ENCODE measurements at places on chromosomes 5 and 9. TPM values are rescaled to one million over a fixed set of nuclear protein-coding genes. Genes with fewer than 3 reads are reported as not detected.
A peak's percentile ranks its signal among the peaks of the same experiment; 100 is the strongest.

Gene CDC14B
- 27.0 TPM for total RNA-seq

Gene ECSCR
- 42.9 TPM for total RNA-seq

Gene SOX30
- not detected for total RNA-seq

Gene NEK6
- total RNA-seq = 21.9 TPM

Gene SCGB3A2
- total RNA-seq = not detected

Gene HBEGF
- total RNA-seq = 6.6 TPM

Gene PCDHA4
- total RNA-seq = 0.45 TPM

Gene ZNF483
- total RNA-seq = 14.9 TPM

Gene FAM78A
- total RNA-seq = 3.7 TPM

GRCh38 chr5:157271740-157272271, 5.9 kb downstream of the CYFIP2 start:
- H3K4me3 ChIP-seq = no peak overlapping the region
- DNase-seq = no peak
- H3K27ac ChIP-seq = no peak overlapping the region
- no peaks in the 10 kb centered on the region for H3K27me3 ChIP-seq
- H3K4me1 ChIP-seq = peaks cover 4% of the 10 kb centered on the region

DNA sequence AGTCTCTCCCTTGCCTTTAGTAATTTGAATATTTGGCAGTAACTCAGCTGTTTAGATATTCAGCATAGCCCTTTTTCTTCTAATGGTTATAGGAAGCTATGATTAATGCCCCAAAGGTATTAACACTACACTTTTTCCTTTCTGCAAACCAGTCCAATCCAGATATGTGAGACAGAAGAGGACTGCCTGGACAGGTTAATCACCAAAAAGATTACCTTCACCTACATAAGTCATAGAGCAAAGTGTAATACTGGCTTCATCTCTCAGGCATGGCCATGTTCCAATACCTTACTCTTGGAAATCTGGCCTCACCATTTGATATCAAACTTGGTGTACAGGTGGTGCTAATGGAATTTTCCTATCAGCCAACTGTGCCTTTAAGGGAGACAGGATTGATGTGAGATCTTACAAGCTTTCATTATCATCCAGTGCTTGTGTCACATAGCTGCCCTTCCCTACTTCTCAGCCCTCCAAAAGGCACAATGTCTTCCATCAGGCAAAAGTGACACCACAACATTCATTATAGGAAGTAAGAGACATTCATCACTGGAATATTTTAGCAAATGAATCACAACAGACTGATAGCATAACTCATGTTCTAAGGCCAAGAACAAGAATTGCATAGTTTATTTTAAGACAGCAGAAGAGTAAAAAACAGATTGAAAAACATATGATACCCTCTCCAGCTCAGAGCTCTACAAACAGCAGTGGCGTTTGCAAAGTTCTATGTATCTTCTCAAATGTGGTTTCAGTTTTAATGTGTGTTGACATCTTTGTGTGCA, 91.2 kb upstream of the PAM start:
- no peak for DNase-seq
- H3K27ac ChIP-seq = no peak overlapping the region
- H3K27me3 ChIP-seq = no peaks in the 10 kb centered on the region
- peaks cover 11% of the 10 kb centered on the region for H3K4me1 ChIP-seq
- H3K36me3 ChIP-seq = no peaks in the 10 kb centered on the region

DNA sequence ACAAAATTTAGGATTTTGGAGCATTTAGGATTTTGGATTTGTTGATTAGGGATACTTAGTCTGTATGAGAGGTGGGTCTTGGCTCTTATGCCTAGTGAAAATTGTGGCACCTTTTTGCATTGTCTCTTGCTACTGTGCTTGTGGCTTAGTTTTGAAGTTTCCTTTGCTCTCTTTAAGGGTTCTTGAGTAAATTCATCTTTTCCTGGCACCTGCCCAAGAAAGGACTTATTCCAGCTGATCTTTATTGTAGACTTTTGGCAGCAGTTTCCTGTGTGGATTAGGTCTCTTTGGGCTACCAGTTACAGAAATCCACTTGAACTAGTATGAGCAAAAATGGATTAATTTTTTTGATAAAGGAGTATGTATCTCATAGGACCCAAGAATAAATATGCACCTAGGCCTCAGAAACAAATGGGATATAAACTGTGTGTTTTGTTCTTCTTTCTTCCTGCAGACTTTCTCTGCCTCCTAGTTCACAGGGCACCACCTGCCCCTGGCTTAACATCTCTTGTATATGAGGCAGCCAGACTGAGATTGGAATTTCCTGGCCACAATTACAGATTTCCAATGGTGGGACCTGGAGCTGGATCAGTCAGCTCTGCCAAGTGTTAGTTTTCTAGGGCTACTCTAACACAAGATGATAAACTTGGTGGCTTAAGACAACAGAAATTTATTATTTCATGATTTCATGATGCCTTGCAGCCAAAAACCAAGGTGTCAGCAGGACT, 44.6 kb downstream of the FOCAD start:
- no peak overlapping the region for H3K4me3 ChIP-seq
- no peak for DNase-seq
- peaks cover 11% of the 10 kb centered on the region for H3K4me1 ChIP-seq
- no peak overlapping the region for H3K27ac ChIP-seq
- H3K36me3 ChIP-seq = peaks cover 5% of the 10 kb centered on the region

GRCh38 chr5:73940801-73941200, 314.8 kb downstream of the ARHGEF28 start:
- H3K27ac ChIP-seq = no peak overlapping the region
- no peak for DNase-seq
- H3K27me3 ChIP-seq = no peaks in the 10 kb centered on the region
- no peaks in the 10 kb centered on the region for H3K4me1 ChIP-seq

DNA sequence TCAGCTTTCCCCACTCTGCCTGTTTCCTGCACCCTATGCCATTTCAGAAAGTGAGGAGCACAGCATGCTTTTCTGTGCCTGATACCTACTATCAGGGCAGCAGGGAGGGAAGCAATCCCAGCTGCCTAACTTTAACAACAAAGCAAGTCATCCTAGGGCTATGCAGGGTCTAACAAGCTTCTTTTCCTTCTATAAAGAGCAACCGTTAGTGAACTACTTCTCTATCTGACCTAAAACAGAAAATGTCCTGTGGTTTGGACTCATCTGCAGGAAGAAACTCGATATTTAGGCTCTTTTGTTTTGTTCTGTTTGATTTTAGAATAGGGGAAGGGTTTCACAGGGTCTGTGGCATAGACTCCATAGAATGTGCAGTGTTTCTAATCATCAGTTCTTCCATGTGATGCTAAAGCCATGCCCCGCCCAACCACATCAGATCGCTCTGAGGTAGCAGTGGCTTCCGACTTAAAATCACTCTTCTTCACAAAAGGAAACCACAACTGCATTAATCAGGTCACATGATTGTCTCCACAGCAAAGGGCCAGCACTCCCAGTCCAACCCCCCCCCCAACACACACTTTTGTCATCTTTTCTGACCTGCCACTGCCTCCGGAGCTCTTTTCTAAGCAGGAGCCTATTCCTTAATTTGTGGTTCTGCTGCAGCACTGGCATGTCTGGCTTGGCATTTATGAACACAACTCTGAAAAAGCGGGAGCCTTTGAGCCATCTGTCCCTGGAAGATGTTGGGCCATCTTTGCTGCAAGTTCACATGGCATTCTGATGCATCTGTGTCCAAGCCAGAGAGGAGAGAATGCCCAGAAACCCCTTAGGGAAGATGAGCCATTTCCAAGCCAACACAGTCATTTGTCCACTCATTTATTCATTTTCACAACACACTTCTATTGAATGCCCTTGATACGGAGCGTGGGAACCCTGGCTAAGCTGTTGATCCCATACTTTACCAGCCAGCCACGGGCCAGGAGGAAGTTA, 71.6 kb downstream of the CFAP90 start:
- no peaks in the 10 kb centered on the region for H3K36me3 ChIP-seq
- DNase-seq = no peak
- no peak overlapping the region for H3K4me3 ChIP-seq
- H3K27ac ChIP-seq = no peak overlapping the region
- H3K27me3 ChIP-seq = no peaks in the 10 kb centered on the region

DNA sequence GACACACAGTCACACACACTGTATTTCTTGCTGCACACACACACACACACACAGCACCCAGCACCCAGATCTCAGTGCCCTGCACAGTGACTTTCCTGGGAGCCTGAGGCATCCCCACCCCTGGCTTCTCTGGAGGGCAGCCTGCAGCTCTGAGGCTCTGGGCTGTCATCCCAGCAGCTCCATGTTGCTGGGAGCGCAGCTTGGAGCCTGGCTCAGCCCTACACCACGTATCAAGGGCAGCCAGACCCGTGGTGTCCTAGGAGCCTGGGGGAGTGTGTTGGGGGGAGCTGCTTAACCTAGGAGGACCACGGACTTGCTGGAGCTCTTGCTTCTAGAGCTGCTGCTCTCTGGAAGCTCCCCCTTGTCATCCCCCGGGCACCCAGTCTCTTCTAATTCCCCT, 5.2 kb downstream of the IER5L start:
- H3K4me3 ChIP-seq = no peak overlapping the region
- no peaks in the 10 kb centered on the region for H3K36me3 ChIP-seq
- no peaks in the 10 kb centered on the region for H3K27me3 ChIP-seq
- peaks cover 37% of the 10 kb centered on the region for H3K4me1 ChIP-seq
- no peak for DNase-seq
- peak overlapping the region; percentile 91 for H3K27ac ChIP-seq

- H3K4me3 ChIP-seq = no peak overlapping the region
- H3K27me3 ChIP-seq = no peaks in the 10 kb centered on the region
- no peak for DNase-seq
Measured at GRCh38 chr5:139382807-139383206, 290 bp downstream of the SLC23A1 start.

GRCh38 chr9:81598123-81598497, 91.2 kb downstream of the TLE1 start:
- peaks cover 7% of the 10 kb centered on the region for H3K36me3 ChIP-seq
- H3K4me1 ChIP-seq = peaks cover 40% of the 10 kb centered on the region
- H3K27me3 ChIP-seq = no peaks in the 10 kb centered on the region
- no peak for DNase-seq
- H3K27ac ChIP-seq = peak overlapping the region; percentile 15

DNA sequence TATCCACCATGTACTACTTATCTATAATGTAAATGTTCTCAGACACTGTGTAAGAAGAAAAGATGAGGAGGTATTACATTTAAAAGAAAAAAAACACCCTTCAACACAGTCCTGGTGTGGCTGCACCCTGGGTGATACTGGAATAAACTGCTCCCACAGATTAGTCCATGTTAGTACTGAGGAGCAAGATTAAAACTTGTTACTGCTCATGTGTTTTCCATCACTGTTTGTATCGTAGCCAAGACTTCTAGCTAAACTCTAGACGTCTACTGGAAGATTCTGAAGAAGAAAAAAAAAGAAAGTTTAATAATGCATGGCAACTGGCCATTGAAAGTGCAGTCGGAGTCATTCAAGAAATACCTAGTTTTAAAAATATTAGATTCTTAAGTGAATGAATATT, at the start of gene ASPN:
Gene ASPN (minus strand): TSS at position 178 of the 400 bp plus-strand sequence.
- H3K36me3 ChIP-seq = no peaks in the 10 kb centered on the region
- H3K27ac ChIP-seq = peak within 1 kb of the TSS; percentile 50
- H3K4me1 ChIP-seq = peaks cover 75% of the 10 kb centered on the region
- no peaks in the 10 kb centered on the region for H3K27me3 ChIP-seq
- DNase-seq = no peak

DNA sequence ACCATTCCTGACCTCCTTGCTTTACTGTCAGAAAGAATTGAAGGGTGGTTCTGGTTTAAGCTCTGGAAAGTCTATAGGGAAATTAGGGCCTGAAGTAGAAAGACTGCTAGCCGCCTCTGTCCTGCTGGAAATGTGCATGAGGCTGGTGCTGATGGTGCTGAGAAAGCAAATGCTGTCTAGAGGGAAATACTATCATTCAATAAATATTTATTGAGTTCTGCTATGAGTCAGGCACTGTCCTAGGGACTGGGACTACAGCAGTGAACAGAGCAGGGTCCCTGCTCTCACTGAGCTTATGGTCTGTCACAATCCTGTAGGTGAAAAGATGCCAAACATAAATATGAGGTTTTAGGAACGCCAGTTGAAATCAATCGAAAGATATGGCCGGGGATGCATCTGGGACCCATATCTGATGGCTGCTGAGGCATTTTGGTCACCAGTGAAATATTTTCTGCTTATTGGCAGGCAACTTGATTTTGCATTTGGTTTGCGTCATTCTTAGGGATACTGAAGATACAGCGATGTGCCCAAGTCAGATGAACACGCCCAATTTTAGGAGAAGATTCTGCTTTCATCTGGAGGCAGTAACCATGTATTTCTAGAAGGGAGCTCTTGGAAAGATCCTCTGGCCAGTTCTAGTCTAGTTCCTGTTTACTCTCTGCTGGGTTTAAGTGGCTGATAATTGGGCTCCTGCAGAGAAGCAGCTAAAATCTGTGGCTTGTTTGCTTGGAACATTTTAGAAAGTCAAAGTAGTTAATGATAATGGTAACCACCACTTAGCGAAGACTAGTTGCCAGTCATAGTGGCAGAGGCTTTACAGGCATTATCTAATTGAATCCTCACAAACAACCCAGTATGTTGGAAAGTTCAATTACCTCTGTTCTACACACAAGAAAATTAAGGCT, 73.3 kb downstream of the INSYN2B start:
- no peaks in the 10 kb centered on the region for H3K27me3 ChIP-seq
- no peak overlapping the region for H3K4me3 ChIP-seq
- no peak overlapping the region for H3K27ac ChIP-seq
- H3K4me1 ChIP-seq = no peaks in the 10 kb centered on the region
- no peaks in the 10 kb centered on the region for H3K36me3 ChIP-seq

DNA sequence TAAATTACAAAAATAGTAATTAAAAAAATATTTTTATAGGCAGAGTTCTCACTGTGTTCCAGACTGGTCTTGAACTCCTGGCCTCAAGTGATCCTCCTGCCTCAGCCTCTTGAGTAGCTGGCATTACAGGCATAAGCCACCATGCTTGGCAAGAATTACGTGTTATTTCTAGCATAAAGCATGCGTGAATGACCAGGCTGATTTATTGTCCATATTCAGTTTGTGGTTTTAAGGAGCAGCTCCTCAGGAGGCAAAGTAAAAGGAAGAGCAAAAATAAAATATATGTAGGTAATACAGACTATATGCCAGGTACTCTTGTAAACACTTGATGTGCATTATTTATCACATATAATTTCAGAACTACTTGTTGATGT, 7.1 kb upstream of the CD180 start:
- H3K4me1 ChIP-seq = no peaks in the 10 kb centered on the region
- no peaks in the 10 kb centered on the region for H3K27me3 ChIP-seq
- DNase-seq = no peak
- no peaks in the 10 kb centered on the region for H3K36me3 ChIP-seq
- H3K4me3 ChIP-seq = no peak overlapping the region

GRCh38 chr5:146718609-146719008, 159.9 kb downstream of the PPP2R2B start:
- no peaks in the 10 kb centered on the region for H3K36me3 ChIP-seq
- no peaks in the 10 kb centered on the region for H3K27me3 ChIP-seq
- no peak for DNase-seq
- H3K4me3 ChIP-seq = no peak overlapping the region
- no peaks in the 10 kb centered on the region for H3K4me1 ChIP-seq

- H3K36me3 ChIP-seq = no peaks in the 10 kb centered on the region
- H3K4me3 ChIP-seq = no peak overlapping the region
- H3K27ac ChIP-seq = no peak overlapping the region
Measured at GRCh38 chr9:105751761-105752160, 57.4 kb downstream of the TMEM38B start.
